NCI-H2029 (cell line): ENCODE measurements at places on chromosomes 3 and 15.

- DNase-seq, result no peak
These were observed 56.3 kb downstream of the TJP1 start for GRCh38 chr15:29765898-29766527.

- DNase-seq, result no peak
These were observed 5.5 kb upstream of the LARP6 start for GRCh38 chr15:70859322-70859908.

DNA sequence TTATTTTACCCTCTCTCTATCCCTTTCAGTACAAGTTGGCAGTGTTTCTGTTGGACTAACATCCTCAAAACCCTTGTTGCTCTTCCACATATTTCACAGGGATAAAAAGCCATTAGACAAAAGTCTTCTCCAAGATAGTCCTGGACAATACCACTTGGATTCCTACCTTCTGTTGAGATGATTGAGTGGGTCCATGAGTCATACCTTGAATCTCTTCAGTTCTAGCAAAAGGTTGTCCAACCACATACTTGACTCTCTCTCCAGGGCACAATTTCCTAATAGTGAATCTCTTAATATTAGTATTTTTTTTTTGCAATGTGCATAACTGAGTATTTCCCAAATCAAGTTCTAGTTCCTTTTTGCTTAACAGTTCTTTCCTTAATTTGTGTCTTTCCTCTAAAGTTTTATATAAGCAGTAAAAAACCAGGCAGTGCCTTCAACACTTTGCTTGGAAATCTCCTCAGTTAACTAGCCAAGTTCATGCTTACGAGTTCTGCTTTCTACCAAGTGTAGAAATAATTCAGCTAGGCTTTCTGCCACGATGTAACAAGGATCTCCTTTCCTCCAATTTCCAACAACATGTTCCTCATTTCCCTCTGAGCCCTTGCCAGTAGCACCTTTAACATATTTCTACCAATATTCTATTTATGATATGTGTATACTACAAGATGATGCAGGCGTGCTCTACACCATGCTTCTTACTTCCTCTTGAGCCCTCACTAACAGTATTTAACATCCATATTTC lies 68.3 kb upstream of the NEO1 start:
- no peak for DNase-seq

- no peak for DNase-seq
These were observed 244.4 kb upstream of the COL8A1 start for GRCh38 chr3:99393961-99394360.

GRCh38 chr3:143307613-143308183 lies 188.1 kb downstream of the CHST2 start:
- DNase-seq, result no peak

- DNase-seq, result no peak
These were observed 107.2 kb upstream of the C2CD4B start for GRCh38 chr15:62272290-62272689.

DNA sequence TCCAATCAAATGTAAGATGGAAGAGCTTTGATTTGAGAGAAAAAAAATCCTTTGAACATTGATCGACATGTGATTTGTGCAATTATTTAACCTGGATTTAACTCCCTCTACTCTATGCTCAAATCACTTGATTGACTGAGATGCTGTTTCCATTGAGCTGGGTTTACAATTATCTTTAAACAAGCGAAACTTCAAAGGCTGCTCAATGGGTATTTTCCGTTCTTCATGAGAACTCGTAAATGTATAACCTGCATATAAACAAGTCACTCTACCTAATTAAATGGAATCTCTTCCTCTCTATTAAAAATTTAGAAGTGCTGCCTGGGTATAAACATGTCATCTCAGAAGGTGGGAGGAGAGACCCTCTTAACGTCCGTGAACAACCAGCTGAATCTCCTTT lies 71.9 kb downstream of the ANXA2 start:
- DNase-seq, result no peak

- no peak for DNase-seq
These were observed 27.9 kb upstream of the SLC6A6 start for GRCh38 chr3:14374444-14374883.

DNA sequence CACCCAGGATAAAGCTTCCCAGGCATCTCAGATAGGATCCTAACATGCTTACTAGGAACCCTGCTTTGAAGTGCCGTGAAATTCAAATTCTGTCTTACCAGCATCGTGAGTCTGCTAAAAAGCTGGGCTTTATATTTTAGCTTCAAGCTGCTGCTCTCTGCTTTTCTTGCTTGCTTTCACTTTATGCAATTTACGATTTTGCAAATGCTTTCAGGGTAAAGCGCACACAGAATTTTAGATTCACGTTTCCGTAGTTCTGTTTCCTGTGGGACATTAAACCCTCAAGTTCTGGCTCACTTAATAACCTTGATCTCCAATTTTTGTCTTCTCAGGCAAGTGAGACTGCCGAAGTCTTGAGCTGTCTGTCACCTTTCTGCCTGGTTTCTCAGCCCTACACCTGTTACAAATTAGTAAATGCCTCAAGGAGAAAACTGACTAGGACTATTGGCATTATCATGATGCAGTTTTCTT lies 170.5 kb upstream of the TGFBR2 start:
- DNase-seq, result no peak

DNA sequence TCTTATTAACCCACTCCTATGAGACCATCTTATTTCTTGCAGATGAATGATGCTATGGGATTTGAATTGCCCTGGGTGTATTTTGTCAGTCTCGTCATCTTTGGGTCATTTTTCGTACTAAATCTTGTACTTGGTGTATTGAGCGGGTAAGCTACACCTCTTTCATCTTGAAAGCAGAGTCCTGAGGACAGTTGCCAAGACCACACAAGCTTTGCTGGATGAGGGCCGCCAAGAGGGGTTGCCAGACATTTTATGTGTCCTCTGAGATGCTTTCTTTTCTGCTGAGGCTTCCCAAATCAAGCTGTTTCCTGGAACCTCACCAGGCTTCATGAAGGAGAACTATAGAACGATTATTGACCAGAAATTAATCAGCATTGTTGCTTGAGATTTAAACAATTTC lies 173.2 kb downstream of the CHDH start:
- no peak for DNase-seq

- no peak for DNase-seq
These were observed 47.1 kb upstream of the ADGRG7 start for GRCh38 chr3:100562224-100562857.

DNA sequence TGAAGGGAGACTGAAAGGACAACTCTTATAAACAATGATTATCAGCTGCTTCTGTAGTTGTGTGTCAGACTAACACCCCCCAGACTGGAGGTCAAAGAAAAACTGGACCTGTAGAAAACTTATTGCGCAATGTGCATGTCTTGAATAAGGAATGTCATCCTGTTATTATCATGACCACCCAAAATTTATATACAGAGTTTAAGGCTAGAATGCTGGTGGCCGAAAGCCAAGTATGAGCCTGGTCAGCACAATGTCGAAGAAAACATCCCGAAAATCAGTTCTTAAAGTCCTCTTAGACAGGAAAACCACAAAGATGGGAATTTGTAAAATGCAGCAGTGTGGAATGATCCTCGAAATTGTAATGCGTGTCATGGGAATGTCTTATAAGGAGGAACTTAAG lies 29.3 kb downstream of the RFTN1 start:
- no peak for DNase-seq

- peak; percentile 46 for DNase-seq
These were observed 31.0 kb downstream of the IDH2 start for GRCh38 chr15:90071220-90071807.

- no peak for DNase-seq
These were observed 589.6 kb downstream of the PDCD6IP start for GRCh38 chr3:34387826-34388564.

- no peak for DNase-seq
These were observed 1.6 kb upstream of the BNC1 start for GRCh38 chr15:83285979-83286553.

DNA sequence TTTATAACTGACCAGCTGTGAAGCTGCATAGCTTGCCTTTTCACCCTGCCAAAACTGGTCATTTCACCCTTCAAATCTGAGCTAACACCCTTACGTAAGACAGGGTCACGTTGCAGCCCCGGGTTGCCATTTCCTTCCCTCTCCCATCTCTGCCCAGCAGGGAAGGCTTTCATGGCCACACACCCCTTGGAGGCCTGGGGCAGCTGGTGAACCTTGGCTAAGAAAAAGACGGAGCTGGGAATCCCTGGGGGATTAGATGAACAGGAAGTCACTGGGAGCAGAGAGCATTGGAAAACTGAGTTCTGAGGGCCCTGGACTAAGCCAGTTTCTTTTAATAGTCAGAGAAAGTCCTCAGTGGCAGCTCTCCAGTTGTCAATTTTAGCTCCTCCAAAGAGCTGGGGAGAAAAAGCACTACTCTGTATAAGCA lies 67.8 kb downstream of the TTC23 start:
- no peak for DNase-seq

- DNase-seq, result no peak
These were observed 62.0 kb downstream of the MINDY4B start for GRCh38 chr3:150843241-150843640.

- peak; percentile 15 for DNase-seq
These were observed 17.5 kb upstream of the ALPK3 start for GRCh38 chr15:84799511-84800187.

- no peak for DNase-seq
These were observed 2.5 kb downstream of the APPL1 start for GRCh38 chr3:57230006-57230405.

DNA sequence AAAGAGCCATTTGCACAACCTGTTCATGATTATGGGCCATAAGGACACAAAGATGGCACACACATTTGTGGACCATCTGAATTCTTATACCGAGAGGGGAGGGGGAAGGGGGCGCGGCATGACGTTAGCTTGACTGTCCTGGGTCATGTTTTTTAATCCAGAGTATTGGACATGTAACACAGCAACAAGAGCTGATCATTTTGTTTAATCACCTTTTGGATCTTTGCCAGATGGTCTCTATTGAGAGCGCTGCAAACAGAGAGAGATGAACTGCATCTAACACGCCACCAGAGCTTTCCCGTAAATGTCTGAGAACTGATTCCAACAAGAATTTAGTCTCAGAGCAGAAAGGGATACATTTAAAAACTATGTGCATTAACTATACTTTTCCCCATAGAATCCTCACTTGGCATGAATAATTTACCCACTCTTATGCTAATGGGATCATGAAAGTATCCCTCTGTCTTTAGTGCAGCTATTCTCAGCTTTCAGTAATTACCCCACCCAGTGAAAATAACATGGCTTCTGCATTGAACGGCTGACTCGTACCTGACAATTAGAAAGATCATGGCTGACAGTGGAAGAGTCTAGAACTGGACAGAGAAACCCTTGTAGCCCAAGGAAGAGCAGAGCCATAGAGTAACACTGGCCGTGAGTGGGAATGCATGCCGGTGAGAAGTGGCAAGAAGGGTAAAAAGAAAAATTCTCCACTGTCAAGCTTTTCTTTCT lies 22.6 kb downstream of the MEIS2 start:
- DNase-seq, result no peak

- DNase-seq, result no peak
These were observed 92.1 kb upstream of the CHD2 start for GRCh38 chr15:92807971-92808571.

DNA sequence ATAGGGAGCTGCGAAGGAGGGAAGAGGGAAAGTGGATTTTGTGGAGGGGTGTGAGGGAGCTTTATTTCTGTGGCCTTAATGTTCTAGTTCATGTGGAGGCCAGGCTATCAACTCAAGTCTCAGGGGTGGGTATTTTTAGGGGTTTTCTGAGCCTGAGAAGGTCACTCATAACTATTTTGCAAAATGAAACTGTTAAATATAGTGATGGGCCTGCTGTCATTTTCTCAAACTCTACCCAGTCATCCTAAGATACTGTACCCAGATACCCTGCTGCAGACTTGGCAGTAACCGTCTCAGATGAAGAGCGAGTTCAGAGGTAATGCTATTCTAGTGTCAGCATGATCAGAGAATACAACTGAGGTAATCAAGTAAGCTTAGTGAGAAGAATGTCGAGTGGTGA lies 545.0 kb upstream of the TBL1XR1 start:
- no peak for DNase-seq

GRCh38 chr15:54576298-54576935 lies 598.2 kb downstream of the UNC13C start:
- no peak for DNase-seq

DNA sequence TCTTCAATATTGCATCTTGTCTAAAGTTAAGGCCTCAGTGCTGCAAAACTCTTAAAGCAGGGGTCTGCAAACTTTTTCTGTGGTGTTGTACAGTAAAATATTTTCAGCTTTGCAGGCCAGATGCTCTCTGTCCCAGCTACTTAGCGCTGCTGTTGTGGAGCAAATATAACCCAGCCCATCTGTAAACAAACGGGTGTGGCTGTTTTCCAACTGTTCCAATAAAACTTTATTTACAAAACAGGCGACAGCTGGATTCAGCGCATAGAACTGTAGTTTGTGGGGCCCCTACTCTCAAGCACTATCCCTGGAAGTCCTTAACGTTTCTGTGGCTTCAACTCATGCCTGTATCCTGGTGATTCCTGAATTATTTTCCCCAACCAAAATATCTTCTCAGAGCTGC lies 365.0 kb downstream of the FOXP1 start:
- no peak for DNase-seq

DNA sequence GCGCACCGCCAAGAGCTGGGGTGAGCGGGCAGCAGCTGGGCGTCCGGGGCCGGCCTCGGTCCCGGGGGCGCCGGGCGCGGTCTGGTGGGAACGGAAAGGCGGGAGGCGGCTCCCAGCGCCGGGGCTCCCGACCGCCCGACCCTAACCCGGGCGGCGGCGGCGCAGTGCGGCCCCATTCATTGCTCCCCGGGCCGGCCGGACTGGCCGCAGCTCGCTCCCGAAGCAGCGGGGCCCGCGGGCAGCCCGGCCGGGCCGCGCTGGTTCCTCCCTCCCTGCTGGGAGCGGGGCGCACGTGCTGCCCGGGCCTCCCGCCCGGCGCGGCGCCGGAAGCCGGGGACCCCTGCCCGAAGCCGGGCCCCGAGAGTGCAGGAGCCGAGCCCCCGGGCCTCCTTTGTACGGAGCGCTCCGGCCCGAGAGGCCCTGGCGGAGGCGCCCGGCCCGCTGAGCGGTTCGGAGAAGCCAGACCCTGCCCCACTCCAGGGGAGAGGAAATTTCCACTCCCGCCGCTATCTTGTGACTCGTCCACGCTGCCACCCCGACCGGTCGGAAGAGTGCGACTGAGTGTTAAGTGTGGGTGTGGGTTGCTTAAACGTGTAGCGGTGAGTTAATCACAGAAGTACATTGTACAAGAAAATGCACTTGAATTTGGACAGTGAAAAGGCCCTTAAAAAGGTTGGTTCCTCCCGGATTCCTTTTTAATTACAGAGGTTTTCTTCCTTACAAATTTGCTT lies 613 bp downstream of the ATP1B3 start:
- peak; percentile 12 for DNase-seq

- DNase-seq, result no peak
These were observed 17.1 kb upstream of the XIRP1 start for GRCh38 chr3:39209329-39209970.

DNA sequence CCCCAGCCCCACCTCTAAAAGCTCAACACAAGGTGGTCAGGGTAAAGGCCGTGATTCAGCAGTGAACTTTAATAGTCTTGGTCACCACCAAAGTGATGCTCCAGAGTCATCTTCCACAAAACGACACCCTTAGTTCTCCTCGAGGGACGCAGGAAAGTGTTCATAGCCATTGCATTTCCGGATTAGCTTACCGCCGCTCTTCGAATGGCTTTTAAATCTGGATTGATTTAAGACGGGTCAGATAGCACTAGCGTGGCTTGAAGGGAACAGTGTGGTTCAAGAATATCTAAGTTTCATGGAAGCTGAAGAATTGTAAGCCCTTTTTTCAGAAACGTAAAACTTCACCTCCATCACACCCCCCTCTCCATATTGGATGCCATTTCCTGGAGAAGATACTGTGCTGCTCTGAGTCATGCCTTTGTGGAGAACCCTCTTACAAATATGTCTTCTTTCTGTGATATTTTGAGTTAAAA lies 829 bp downstream of the RNF7 start:
- no peak for DNase-seq

GRCh38 chr3:133943639-133944141 lies 48.0 kb upstream of the RAB6B start:
- DNase-seq, result no peak
